K562 (cell line): ENCODE measurements at places on chromosomes 5 and 9. TPM values are rescaled to one million over a fixed set of nuclear protein-coding genes. Genes with fewer than 3 reads are reported as not detected.
A peak's percentile ranks its signal among the peaks of the same experiment; 100 is the strongest.

DNA sequence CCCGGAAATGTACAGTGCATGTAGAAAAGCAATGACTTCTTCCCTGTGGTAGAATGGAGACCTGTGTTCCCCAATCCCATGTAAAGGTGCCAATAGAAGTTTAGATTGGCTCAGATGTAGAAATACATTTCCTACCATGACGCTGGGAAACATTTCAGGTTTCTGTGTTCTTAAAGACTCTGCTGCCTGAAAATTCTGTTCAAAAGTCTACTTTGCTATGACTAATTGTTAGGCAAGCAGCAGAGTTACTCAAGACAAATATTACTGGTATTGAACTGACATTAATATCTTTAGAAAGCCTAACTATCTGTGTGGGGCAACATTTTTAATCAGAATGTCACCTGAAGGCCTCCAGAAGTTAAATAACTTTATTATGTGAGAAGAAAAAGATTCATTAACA, 75.5 kb upstream of the ELL2 start:
- H3K4me3 ChIP-seq = no peak overlapping the region
- no peaks in the 10 kb centered on the region for H3K27me3 ChIP-seq
- no peaks in the 10 kb centered on the region for H3K36me3 ChIP-seq
- H3K27ac ChIP-seq = no peak overlapping the region

Gene ADRB2
- total RNA-seq = 0.04 TPM in 2 replicates

Gene WDR38
- not detected in 2 replicates for total RNA-seq

Gene MSX2
- total RNA-seq = not detected in 2 replicates

- no peaks in the 10 kb centered on the region for H3K27me3 ChIP-seq
- DNase-seq = no peak
- no peak within 1 kb of the TSS for H3K4me3 ChIP-seq
- no peak within 1 kb of the TSS for H3K27ac ChIP-seq
- H3K4me1 ChIP-seq = no peaks in the 10 kb centered on the region
- H3K36me3 ChIP-seq = no peaks in the 10 kb centered on the region
Measured at GRCh38 chr5:22852807-22853660, at the start of gene CDH12. TSS of gene CDH12 (minus strand) at chr5:22853344.

Gene FAM221B
- not detected in 2 replicates for total RNA-seq

Gene NPR3
- 0.04 TPM in 1 of 2 replicates, not detected in the other for total RNA-seq

DNA sequence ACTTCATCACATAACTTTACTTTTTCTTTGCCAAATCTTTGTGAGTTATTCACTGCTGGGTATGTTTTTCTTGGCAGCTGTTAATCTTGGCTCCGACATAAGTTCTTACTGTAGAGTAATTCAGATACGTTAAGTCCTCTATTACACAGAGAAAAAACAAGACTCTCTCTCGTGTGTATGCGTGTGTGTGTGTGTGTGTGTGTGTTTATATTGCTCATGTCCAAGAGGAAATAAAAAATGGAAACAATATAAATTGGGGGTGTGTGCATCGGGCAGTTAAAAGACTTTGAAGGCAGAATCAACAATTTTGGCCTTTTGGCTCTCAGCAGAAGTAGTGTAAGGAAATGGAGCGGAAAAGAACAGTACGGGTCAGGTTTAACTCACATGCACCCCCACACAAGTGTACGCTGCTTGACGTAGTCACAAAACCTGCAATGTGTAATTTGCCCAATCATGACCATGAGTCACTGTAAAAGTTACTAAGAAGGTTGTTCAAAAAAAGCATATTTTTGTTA, 67.2 kb upstream of the IFNE start:
- H3K4me3 ChIP-seq = no peak overlapping the region
- no peak for DNase-seq
- no peaks in the 10 kb centered on the region for H3K27me3 ChIP-seq
- no peaks in the 10 kb centered on the region for H3K36me3 ChIP-seq
- no peak overlapping the region for H3K27ac ChIP-seq

GRCh38 chr5:164345173-164345849, 839.9 kb downstream of the MAT2B start:
- peak overlapping the region; percentile 73; the same call in 2 of the 3 replicates for H3K27ac ChIP-seq
- no peak overlapping the region for H3K4me3 ChIP-seq
- 0 out of 2 replicates have a peak, but pooled peaks cover 3% of the 10 kb centered on the region for H3K4me1 ChIP-seq
- no peaks in the 10 kb centered on the region for H3K36me3 ChIP-seq
- no peaks in the 10 kb centered on the region for H3K27me3 ChIP-seq
- no peak for DNase-seq

GRCh38 chr5:125376059-125376641, 629.7 kb upstream of the ZNF608 start:
- no peak overlapping the region for H3K27ac ChIP-seq
- no peak overlapping the region for H3K4me3 ChIP-seq
- no peaks in the 10 kb centered on the region for H3K4me1 ChIP-seq
- no peaks in the 10 kb centered on the region for H3K36me3 ChIP-seq
- no peak for DNase-seq

Gene IZUMO3
- not detected in 2 replicates for total RNA-seq

GRCh38 chr5:98631311-98632054, 142.0 kb upstream of the RGMB start:
- no peaks in the 10 kb centered on the region for H3K4me1 ChIP-seq
- H3K27ac ChIP-seq = no peak overlapping the region
- H3K27me3 ChIP-seq = no peaks in the 10 kb centered on the region
- DNase-seq = no peak
- H3K36me3 ChIP-seq = no peaks in the 10 kb centered on the region

GRCh38 chr5:65475895-65476294, 5.8 kb downstream of the ADAMTS6 start:
- H3K36me3 ChIP-seq = no peaks in the 10 kb centered on the region
- no peaks in the 10 kb centered on the region for H3K27me3 ChIP-seq
- no peak overlapping the region for H3K4me3 ChIP-seq
- H3K27ac ChIP-seq = no peak overlapping the region
- no peak for DNase-seq
- H3K4me1 ChIP-seq = no peaks in the 10 kb centered on the region

DNA sequence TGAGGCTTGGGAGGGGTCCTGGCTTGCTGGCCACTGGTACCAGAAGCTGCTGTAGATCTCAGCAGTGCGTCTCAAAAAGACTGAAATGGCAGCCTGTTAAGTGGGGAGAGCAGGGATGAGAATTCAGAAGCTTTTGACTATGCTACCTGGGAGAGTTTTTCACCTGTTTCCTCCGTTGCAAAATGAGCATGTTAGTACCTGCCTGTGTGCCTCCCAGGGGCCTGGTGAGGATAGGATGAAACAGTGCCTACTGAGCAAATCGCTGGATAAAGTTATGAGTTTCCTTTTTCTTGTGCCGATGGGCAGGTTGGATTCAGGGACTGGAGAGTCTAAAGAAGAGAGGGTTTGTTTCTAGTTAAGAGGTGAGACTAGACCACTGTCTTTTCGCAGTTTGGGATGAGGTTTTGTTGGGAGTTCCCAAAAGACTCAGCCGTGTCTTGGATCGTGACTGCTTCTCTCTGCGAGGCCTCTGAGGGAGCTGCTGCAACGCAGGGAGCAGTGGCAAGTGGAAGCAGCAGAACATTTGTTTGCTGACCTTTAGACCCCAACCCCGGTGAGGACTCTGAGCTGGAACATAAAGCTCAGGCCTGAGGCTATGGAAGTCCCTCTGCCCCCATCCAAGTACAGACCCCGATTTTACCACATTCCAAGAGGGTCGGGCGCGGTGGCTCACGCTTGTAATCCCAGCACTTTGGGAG, 1.4 kb downstream of the RALGPS1 start:
- H3K4me3 ChIP-seq = no peak overlapping the region
- DNase-seq = no peak
- H3K36me3 ChIP-seq = no peaks in the 10 kb centered on the region
- peaks cover 8% of the 10 kb centered on the region; the same call in 2 of the 3 replicates for H3K27me3 ChIP-seq

Gene CKMT2
- not detected in 2 replicates for total RNA-seq

GRCh38 chr5:78889369-78890140, 95.6 kb downstream of the ARSB start:
- H3K4me1 ChIP-seq = no peaks in the 10 kb centered on the region
- no peak for DNase-seq
- no peak overlapping the region for H3K27ac ChIP-seq
- H3K27me3 ChIP-seq = peaks cover 12% of the 10 kb centered on the region
- no peaks in the 10 kb centered on the region for H3K36me3 ChIP-seq

DNA sequence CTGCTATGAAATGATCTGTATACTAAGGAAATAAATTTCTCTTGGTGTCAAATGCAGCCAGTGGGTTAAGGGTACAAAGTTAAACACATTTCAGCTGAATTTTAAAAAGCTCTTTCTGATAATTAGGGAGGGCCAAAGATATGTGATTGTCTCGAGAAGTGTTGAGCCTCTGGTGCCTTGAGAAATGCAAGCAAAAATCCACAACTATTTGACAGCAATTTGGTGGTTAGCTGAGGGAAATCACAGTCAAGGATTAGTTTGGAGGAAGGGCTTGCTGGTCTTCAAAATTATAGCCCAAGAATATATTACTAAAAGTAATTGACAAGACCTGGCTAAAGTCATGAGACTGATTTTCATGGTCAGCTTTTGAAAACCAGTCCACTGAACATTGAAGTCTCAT, 255.7 kb upstream of the PPP1R2B start:
- no peaks in the 10 kb centered on the region for H3K27me3 ChIP-seq
- DNase-seq = no peak
- no peak overlapping the region for H3K4me3 ChIP-seq
- H3K4me1 ChIP-seq = no peaks in the 10 kb centered on the region
- H3K27ac ChIP-seq = no peak overlapping the region

Gene CARTPT
- not detected in 2 replicates for total RNA-seq

- no peaks in the 10 kb centered on the region for H3K36me3 ChIP-seq
- H3K4me1 ChIP-seq = no peaks in the 10 kb centered on the region
- peak; percentile 11 for DNase-seq
- H3K4me3 ChIP-seq = no peak overlapping the region
- H3K27me3 ChIP-seq = no peaks in the 10 kb centered on the region
- no peak overlapping the region for H3K27ac ChIP-seq
Measured at GRCh38 chr5:143601917-143602333, 198.4 kb upstream of the NR3C1 start.

DNA sequence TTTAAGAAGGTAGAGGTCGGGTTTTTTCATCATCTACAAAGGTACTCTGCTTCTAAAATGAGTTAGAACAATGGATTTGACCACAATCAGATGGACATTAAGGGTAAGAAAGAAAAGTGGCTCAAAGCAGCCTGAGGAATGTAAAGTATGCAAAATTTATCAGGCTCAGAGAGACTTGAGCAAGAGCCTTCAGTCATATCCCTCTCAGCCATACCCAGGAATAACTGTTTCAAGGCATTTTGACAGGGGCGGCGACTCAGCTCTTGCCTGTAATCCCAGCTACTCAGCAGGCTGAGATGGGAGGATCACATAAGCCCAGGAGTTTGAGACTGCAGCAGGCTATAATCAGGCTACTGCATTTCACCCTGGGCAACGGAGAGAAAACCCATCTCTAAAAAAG, 38.8 kb upstream of the ANXA2R start:
- H3K36me3 ChIP-seq = peaks cover 21% of the 10 kb centered on the region
- H3K4me1 ChIP-seq = peaks cover 20% of the 10 kb centered on the region
- no peak overlapping the region for H3K27ac ChIP-seq

Gene BNC2
- total RNA-seq = 0.13 TPM in 1 of 2 replicates, not detected in the other

- peak overlapping the region; percentile 75 for H3K27ac ChIP-seq
- H3K27me3 ChIP-seq = peaks cover 8% of the 10 kb centered on the region
- peak; percentile 98 for DNase-seq
- peaks cover 39% of the 10 kb centered on the region for H3K4me1 ChIP-seq
- H3K36me3 ChIP-seq = peaks cover 15% of the 10 kb centered on the region; the same call in 2 of the 3 replicates
Measured at GRCh38 chr9:131276891-131277286, 579 bp upstream of the FAM78A start.

- H3K27me3 ChIP-seq = no peaks in the 10 kb centered on the region
- H3K4me3 ChIP-seq = no peak overlapping the region
- H3K4me1 ChIP-seq = peaks cover 14% of the 10 kb centered on the region
- H3K36me3 ChIP-seq = no peaks in the 10 kb centered on the region
Measured at GRCh38 chr5:34843497-34843896, 4.5 kb downstream of the TTC23L start.

DNA sequence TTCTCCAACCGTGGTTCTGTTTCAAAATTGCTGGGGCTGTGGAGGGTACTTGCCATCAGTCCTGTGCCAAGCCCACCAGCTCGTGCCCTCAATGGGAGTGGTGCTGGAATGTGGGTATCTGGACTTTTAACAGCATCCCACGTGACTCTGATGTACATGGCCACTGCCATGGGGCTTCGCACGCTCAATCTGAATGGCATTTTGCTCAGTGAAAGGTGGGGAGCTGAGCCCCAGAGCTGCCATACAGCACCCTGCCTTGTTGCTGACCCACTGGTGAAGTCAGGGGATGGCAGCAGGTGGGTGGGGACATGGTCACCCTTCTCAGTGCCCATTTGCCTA, 16.6 kb upstream of the SYNPO start:
- no peak overlapping the region for H3K27ac ChIP-seq
- H3K4me1 ChIP-seq = no peaks in the 10 kb centered on the region
- no peak for DNase-seq
- H3K36me3 ChIP-seq = no peaks in the 10 kb centered on the region

- no peak overlapping the region for H3K4me3 ChIP-seq
- H3K36me3 ChIP-seq = no peaks in the 10 kb centered on the region
- no peak overlapping the region for H3K27ac ChIP-seq
- peaks cover 59% of the 10 kb centered on the region for H3K4me1 ChIP-seq
Measured at GRCh38 chr9:137439158-137439714, 1.9 kb downstream of the ENTPD8 start.

Gene PCDHA13
- not detected in 2 replicates for total RNA-seq

DNA sequence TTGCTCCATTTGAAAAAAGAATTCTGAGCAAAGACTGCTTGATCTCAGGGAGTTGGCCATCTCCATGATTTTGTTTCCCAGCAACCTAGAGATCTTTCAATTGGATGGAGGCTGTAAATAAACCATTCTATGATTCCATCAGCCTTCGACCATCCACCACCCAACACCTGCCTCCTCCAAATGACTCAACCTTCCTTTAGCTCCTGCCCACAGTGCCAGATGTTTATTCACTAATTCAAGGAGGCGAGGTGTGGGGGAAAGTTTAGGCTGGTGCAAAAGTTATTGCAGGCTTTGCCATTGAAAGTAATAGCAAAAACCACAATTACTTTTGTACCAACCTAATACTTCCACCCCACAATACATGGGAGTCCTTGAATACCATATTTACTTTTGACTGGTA, 327.5 kb downstream of the CAAP1 start:
- H3K27me3 ChIP-seq = no peaks in the 10 kb centered on the region
- no peak for DNase-seq
- H3K27ac ChIP-seq = no peak overlapping the region
- no peaks in the 10 kb centered on the region for H3K4me1 ChIP-seq
- H3K36me3 ChIP-seq = no peaks in the 10 kb centered on the region

Gene LHX3
- total RNA-seq = 0.09 TPM in 1 of 2 replicates, not detected in the other
